ENCODE measurements at places on chromosomes 2 and 18.

DNA sequence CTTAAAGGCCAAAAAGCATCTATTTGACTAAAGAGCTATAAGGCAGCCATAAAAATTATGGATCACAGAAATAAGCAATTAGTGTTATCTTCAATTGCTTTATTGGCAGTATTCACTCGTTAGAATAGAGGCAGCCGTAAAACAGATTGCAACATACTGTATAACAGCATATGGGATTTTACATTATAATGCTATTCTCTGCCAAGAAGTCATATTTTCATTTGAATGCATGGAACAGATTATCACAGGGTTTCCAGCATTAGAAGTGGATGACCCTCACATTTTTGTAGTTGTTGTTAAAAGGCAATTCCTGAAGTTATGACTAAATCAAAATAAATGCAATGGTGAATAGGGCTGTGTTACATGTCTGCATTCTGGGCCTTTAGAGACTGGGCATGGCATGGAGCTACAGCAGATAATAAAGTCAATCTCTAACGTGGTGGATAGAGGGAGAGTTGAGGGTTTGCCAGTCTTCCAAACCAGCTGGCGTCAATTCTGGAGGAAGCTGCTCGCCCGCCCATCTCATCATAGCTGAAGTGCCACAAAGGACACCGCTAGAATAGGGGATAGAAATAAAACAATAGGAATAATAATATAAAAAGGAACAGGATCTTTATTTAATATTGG is 155.4 kb upstream of the VRK2 start:
- no peak for DNase-seq

DNA sequence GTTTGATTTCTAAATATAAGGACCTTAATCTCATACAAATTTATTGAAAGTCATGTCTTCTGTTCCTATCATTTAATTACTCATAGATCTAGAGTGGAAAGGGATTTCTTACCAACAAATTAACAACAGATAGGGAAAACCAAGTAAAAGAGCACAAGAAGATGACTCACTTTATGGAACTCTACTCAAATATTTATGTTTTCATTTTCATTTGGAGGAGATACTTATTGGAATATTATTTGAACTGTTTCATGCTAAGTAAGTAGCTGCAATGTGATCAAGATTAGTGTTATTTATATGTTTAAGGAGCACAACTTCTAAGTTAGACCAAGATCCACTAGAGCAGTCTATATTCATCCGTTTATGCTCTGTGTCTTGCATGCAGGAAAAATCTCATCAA is 1.3 kb downstream of the NT5C1B start:
- no peak for DNase-seq

GRCh38 chr2:218984239-218985020 is 554 bp downstream of the FEV start:
- no peak for DNase-seq

DNA sequence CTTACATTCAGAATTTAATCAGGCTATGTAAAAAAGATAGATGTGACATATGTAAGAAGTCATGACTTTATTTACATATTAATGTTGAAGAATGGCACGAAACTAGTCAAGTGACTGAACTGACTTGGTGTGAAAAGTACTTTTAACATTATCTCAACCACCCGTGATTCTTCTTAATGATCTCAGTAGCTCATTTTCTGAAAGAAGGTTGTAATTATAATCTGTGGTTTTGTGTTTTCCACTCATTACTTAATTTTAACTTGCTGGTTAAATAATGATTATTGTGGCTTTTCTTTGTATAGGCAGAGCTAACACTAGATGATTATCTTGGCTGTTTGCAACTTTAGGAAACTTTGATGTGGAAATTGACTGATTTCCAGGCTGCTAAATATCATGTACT is 18.5 kb downstream of the KCNJ13 start:
- no peak for DNase-seq

DNA sequence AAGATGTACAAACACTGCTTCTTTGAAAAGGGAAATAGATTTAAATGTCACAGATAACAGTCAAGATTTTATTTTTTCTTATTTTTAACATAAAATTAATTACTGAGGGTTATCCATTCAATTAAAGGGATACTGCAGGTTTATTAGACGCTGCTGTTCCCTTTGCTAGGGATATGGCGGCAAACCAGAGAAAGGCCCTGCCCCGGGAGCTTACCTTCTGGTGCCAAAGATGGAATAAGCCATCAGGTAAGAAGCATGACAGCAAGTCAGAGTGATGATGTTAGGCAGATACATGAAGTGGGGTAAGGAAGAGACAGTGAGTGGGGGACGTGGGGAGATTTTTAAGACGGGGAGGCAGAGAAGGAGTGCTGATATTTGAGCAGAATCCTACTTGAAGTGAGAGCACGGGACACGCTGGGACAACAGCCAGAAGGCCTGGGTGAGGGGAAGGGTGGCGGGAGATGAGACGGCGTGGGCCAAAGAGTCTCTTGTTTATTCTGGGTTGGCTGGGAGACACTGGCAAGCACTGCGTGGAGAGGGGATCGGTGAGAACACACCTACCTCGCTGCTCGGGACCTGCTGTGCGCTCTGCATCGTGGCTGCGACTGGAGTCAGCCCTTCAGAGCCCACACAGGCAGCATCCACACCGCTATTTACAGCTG is 250.5 kb upstream of the TMEM200C start:
- DNase-seq: no peak

- no peak for DNase-seq
Measured at GRCh38 chr18:7608781-7609201, 41.7 kb downstream of the PTPRM start.

DNA sequence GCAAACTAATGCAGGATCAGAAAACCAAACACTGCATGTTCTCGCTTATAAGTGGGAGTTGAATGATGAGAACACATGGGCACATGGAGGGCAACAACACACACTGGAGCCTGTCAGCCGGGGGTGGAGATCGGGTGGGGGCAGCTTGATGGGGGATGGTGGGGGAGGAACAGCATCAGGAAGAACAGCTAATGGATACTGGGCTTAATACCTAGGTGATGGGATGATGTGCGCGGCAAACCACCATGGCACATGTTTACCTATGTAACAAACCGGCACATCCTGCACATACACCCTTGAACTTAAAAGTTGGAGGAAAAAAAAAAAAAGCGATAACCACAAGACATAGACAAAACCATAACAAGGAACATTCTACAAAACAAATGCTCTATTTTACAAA is 10.4 kb downstream of the CHMP3 start:
- DNase-seq: no peak

GRCh38 chr2:12504443-12504842 is 212.3 kb upstream of the TRIB2 start:
- DNase-seq: no peak

GRCh38 chr2:45448217-45448616 is 162.8 kb downstream of the SRBD1 start:
- no peak for DNase-seq

Measured in stimulated activated CD8-positive, alpha-beta memory T cell treated with anti-CD3 and anti-CD28 coated beads, Interleukin-12 subunit alpha, Interleukin-12 subunit beta, amount 100 ng/mL, for 4 hours (primary cell).